ENCODE measurements at places on chromosomes 7 and 10.

DNA sequence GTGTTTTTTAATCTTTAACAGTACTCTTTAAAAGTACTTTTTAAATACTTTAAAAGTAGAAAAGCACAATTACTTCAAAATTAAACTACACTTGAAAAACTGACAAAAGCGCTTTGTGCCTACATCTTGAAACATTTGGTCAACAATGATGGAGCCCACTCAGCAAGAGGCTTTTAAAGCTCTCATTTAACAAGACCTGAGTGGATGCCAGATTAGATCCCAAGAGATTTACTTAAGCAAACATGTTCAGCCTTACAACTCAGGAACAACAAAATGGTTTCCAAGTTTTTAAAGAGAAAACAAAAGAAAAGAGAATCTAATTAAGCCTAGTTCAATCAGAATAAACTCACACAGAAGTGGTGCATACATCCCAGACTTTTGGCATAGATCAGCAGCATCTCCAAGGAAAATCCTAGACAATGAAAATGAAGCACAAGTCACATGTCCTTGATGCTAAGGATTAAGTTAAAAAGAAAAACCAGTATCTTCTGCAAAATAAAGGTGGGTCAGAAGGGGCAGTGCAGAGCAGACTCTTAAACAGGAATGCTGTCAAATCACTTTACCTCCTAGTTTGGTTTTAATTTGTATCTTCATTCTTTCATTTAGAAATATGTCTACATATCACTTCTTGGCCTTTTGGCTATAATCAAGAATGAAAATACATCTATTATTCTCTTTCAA lies 26.2 kb downstream of the HIBADH start:
- DNase-seq = no peak

DNA sequence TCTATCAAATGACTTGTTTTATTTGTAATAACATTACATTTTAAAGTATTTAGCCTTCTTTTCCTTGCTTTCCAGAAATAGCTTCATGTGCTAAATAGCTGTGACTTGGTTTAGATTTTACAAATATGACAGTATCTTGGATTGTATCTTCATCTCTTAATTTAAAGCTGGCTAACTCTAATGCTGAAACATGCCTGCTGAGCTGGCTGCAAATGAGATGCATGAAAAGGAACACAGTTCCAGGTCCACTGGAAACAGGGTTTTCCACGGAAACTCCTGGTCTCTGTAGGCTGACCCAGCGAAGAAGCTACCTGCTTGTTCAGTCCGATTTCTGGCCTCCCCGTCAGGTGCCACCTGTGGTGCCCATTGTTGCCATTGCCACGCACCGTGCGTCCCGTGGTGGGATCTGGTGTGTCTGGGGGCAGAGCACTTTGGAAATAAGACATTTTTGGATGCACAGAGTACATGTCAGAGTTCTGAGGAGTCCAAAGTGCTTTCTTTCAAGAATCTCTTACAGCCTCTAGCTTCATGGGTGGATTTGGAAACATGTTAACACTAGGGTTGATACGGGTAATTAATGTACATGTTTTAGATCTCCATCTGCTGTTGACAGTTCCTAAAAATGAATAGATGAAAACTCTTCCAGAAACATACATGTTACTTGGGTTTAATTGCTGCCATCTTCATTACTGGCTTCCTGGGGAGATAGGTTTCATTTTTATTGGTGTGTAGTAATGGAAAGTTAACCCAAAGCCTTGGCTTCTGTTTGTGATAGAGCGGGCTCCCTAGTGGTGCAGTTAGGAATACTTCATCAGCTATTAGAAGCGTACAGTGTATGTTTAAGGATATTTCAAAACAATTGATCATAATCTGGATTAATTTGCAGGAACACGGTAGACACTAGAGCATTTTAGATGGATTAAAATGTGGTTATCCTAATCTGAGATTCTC lies 45.0 kb downstream of the SHH start:
- no peak for DNase-seq

DNA sequence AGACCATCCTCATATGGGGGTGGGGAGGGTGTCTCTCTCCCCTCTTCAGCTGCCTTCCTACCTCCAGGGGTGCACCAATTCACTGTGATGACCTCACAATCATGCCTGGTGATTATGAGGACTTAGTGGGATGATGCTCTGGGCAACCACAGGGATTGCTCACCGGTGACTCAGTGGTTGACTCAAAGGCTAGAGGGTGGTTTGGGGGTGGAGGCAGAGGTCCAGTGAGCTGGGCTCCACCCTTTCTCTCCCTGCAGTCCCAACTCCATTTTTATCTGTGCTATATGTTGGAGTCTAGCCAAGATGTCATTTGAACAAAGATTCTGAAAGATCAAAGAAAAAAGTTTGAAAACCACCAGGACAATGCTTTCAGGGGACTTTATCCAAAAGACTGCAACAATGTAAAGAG lies 286.9 kb downstream of the KCNMA1 start:
- no peak for DNase-seq

DNA sequence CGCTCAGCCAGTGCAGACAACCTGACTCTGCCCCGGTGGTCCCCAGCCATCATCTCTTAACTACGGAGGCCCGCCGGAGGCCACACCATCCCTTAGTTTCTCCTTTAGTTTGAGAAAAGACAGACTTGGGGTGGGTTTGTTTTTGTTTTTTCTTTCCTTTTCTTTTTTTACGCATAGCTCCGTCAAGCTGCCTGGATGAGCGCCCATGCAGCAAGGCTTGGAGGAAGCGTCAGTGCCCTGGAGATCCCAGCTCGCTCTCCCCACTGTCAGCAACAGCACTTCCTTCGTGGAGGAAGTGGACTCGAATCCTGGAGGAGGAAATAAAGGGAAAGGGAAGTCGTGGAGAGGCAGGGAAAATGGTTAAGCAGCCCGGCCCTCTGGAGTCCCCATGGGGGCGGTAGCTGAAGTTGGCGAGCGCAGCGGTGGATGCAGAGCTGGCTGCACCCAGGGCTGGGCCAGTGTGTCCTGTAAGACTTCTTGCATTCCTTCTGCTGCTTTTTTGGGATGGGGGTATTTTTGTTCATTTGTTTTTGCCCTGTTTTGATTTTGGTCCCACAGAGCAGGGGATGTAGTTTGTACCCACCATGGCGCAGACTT lies 35.9 kb upstream of the GJD4 start:
- DNase-seq = no peak

GRCh38 chr7:140201393-140201792 lies 24.6 kb upstream of the KDM7A start:
- DNase-seq = no peak

- no peak for DNase-seq
These were observed 26.8 kb upstream of the C10orf53 start for GRCh38 chr10:49652421-49653272.

Measured in stimulated activated CD8-positive, alpha-beta memory T cell treated with anti-CD3 and anti-CD28 coated beads, Interleukin-4, amount 100 ng/mL, for 4 hours (primary cell).